ENCODE measurements at places on chromosomes 2 and 18.

DNA sequence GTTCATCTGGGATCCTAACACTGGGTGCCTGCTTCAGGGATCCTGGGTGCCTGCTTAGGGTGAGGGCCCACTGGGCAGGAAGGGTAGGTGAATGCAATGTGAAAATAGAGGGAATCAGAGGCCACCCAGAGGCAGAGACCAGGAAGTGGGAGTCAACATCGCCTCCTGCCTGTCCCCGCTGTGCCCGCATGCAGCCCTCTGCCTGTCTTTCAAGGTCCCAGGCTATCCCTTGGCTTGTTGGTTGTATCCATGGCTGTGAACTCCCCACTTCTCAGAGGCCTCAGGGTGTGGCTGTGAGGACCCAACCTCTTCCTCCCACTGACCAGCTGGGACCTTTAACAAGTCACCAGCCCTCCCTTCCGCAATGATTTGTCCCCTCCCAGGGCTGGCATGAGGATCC is 26.5 kb downstream of the PSD4 start:
- no peak for DNase-seq

DNA sequence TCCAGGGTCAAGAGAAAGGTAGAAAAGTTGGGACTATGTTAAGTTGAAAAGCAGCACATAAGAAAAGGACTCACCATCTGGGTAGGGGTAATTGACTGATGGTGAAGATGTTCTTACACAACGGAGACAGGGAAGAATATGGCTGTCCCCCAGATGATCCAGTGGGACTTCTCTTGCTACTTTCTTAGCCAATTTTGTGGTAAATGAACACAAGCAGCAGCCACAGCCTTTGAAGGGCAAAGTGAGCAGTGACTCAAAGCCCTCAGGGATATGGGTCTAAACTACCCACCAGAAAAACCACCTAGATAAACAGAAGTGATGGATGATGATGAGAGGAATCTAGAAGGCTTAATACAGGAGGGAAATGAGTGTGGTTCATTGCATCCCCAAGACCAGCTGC is 65.8 kb upstream of the SLC9A2 start:
- DNase-seq = no peak

DNA sequence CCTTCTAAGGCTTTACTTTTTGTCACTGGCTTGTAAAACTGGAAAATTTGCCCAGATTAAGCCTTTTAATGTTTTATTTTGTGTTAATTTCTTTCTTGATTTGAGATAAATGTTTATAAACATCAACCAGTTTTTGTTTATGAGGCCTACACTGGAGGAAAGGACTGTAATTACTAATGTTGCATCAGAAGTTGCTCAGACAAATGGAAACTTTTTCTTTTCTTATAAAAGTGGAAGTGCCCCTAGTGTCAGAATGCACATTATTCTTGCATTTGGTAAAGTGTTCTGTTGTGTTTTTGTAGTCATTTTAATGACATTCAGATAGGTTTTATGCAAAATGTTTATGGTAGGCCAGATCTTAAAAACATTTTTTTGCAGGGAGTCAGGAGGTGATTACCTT is 25.3 kb downstream of the LCLAT1 start:
- no peak for DNase-seq

- no peak for DNase-seq
These were observed 861 bp upstream of the SEMA4C start for GRCh38 chr2:96870626-96871255.

- DNase-seq = peak; percentile 50
These were observed 41.4 kb downstream of the KLHL29 start for GRCh38 chr2:23426263-23426905.

GRCh38 chr2:149733936-149734685 is 146.5 kb upstream of the MMADHC start:
- DNase-seq = no peak

GRCh38 chr2:191699341-191699945 is 21.5 kb downstream of the NABP1 start:
- no peak for DNase-seq

DNA sequence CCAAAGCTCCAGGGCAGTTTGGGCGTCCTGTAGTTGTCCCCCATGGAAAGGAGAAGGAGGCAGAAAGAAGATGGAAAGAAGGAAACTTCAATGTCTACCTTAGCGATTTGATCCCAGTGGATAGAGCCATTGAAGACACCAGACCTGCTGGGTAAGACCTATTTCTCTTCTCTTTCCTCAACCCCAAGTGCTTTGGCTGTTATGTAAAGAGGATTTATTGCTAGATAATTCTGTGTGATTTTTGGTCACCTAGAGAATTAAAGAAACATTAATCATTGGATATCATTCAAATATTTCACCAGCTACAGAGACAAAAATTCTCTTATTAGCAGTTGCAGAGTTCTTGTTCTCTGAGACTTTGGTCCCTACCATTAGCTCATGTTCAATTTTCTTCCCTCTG is 1.9 kb downstream of the GALNT5 start:
- DNase-seq = no peak

- DNase-seq = no peak
These were observed 282.9 kb upstream of the PKDCC start for GRCh38 chr2:41764919-41765318.

DNA sequence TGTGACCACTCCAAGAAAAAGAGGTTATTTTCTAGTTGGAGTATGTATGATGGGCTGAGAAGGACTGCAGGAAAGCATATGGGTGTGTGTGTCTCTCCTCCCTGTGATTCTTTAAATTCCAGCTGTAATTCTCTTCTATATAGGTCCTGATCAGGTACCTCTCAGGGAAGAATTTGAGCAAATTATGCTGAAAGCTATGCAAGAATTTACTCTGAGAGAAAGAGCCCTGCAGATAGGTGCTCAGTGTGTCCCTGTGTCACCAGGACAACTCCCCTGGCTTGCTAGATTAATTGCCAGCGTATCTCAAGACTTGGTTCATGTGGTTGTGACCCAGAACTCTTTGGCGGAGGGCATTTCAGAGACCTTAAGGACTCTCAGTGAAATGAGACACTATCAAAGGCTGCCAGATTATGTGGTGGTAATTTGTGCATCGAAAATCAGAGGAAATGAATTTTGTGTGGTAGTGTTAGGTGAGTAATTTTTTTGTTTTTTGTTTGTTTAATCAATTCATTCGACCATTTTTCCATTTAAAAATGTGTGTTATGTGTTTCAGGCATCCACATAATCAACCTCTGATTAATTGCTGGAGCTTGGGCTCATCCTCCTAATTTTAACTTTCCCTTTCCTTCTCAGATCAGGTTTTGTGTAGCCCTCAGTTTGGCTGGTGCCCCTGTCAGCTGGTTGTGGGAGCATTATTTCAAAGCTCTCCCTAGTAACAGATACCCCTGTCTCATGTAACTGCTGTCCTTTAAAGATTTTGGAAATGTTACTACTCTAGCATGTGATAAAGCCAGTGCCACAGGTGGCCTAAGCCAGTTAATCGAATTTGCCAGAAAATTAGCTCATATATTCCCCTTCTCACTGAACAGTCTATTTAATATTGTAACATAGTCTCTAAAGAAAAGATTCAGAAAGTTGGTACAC is 150.9 kb downstream of the ESCO1 start:
- DNase-seq = no peak

DNA sequence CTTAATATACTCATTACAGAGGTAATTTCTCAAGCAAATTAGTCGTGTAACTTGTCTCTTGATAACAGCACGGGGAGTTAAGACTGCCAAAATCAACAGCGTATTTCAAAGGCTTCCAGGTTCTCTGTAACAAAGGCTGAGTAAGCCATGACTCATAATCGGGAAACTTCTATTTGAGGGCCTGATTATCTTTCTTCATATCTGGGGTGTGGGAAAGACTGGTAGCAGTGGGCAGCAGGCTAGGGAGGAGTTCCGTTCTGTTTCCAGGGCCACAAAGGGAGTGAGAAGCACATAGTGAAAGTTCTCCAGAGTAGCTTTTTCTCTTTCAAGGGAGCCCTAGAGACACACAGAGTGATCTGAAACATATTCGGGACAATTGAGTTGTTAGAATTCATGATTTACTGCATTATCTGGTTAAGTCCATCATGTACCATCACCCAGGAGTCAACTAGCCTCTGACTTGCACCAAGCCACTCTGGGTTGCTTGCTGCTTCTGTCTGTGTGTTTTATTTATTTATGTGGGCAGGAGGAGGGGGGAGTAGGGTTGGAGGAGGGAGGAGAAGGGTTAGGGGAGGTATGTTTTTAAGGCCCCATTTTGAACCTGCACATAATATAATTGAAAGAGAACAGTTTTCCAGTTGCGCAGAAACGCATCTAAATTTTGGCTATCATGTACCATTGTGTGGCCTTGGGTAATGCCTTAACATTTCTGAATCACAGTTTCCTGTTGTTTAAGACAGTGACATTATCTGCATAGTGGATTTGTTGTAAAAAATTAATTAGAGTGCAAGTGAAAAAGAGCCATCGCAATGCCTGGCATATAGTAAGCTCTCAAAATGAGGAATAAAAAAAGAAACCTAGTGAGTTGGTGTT is 80.5 kb upstream of the ITPRID2 start:
- no peak for DNase-seq

DNA sequence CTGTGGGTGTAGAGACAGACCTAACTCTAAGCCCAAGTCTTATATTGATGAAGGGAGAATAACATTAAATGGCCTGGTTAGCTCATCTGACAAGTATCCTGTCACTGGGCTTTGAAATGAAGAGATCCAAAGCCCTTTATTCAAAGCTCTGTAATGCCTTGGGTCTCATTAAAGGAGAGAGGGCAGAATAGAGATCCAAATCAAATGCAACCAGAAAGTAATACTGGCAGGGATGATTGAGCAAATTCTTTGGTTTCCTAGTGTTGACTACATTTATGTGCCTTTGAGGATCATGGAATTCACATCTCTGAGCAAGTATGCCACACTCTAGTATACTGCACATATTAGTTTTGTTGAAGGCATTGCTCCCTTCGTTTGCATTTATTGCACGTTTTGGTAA is 147.9 kb upstream of the CAVIN2 start:
- no peak for DNase-seq

- no peak for DNase-seq
These were observed 275.4 kb upstream of the HS6ST1 start for GRCh38 chr2:128593879-128594650.

DNA sequence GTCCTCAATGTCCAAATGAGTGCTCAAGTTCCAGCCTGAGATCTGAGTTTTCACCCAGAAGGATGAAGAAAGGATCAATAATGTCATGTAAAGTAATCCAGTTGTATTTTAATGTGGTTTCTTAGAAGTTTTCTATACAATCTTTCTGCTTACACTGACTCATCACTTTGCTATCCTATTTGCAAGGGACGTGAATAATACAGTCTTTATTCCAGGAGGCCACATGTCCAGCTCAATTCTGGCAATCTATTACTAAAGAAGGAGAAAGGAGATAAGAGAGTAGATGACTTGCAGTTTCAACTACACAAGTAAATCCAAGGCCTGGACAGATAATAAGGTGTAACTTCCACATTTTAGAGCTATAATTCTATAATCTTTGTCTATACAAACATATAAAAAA is 601.1 kb upstream of the SETBP1 start:
- DNase-seq = no peak

GRCh38 chr2:8242739-8243138 is 439.1 kb upstream of the ID2 start:
- DNase-seq = no peak

DNA sequence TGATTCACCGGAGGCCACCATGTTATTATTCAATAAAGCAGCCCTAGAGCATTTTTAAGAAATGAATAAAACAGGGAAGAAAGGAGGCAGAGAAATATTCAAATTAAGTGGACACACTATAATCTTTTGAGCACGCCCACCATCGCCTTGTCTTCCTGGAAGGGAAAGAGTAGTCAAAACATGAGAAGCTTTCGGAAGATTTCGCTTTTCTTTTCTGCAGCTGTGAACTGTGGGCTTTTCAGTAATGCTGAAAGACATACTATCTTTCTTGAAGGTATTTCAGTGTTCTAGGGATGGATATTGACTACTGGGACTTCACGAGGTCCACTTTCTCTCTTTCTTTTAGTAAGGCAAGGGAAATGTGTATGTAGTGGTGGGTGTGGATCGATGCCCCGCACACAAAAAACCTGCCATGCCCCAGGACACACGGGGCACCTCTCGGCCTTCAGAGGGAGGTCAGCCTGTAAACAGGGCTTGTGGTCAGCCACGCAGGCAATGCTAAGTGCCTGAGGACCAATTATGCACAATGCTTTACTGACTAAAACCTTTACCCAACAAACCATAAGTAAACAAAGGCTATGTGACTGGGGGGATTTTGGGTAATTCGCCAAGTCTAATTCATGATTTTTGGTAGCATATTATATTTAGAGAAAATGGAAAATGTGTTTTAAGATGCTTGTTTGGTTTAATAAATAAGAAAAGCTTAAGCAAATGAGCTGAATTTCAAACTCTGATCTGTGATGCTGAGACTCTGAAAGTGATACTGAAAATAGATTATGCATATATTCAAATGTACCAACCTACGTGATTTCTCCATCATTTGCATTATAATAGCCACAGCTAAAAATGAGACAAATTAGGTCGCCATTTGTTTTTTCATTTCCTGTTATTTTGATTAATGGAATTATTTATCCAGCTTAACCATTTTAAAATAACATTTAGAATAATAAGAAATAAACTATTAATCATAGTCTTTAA is 130.5 kb downstream of the ZNF516 start:
- no peak for DNase-seq

DNA sequence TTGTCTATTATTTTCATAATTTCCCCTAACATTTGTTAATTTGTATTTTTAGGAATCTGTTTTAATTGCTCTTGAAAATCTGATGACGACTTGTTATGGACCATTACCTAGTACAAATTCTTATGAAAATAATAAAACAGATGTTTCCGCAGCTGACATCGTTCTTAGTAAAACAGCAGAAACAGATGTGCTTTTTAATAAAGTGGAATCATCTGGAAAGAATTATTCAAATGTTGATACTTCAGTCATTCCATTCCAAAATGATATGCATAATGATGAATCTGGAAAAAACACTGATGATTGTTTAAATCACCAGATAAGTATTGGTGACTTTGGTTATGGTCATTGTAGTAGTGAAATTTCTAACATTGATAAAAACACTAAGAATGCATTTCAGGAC is 69.9 kb downstream of the PMS1 start:
- no peak for DNase-seq

- DNase-seq = peak; percentile 21
These were observed 42.1 kb upstream of the ARHGAP25 start for GRCh38 chr2:68692511-68692910.

GRCh38 chr2:19885791-19886190 is 16.0 kb downstream of the TTC32 start:
- DNase-seq = peak; percentile 7

DNA sequence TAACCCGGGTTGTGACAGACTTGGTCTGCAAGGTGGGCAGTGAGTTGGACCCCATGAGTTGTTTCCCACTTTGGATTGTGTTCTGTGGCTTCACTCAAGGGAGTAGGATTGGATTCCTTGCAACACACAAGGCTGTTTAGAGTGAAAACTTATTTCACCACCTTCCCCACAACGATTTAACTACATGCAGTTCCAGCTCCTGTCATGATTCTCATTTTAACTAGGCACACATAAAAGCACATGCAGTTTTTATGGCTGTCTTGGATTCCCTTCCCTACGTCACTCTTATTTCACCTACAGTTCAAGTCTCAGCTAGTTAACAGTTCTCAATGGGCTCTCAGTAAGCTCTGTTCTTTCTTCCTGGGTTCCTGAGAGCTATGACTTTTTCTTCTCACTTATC is 15.9 kb downstream of the EFEMP1 start:
- DNase-seq = no peak
